ENCODE measurements at places on chromosomes 2 and 18.

- DNase-seq = no peak
These were observed 81.5 kb upstream of the RMDN2 start for GRCh38 chr2:37843556-37843955.

- DNase-seq = no peak
These were observed 368.8 kb upstream of the CDH19 start for GRCh38 chr18:66972681-66973080.

DNA sequence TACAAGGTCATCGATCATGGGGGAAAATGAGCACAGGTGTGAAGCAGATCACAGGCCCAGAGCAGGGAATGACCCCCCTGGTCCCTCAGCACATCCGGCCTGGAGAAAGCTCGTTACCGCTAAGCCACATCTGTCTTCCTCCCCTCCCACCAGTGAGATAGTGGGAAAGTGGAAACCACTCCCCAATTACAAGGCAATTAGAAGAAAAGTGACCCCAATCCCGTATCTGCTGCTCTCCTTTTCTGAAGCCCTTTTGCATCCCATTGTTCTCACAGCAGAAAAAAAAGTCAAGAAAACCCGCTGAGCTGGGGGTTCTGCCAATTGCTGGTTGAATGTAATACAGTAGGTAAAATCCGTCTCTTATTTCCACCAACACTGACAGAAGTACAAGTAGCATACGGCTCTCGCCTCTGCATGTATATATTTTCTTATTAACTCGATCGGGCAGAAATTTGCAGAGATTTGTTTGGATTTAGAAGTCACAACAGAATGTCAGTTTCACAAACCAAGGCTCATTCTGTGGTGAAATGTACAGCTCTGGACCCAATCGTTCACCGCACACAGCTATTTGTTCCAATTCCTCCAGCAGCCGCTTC lies 287.0 kb downstream of the TCF4 start:
- DNase-seq = no peak

DNA sequence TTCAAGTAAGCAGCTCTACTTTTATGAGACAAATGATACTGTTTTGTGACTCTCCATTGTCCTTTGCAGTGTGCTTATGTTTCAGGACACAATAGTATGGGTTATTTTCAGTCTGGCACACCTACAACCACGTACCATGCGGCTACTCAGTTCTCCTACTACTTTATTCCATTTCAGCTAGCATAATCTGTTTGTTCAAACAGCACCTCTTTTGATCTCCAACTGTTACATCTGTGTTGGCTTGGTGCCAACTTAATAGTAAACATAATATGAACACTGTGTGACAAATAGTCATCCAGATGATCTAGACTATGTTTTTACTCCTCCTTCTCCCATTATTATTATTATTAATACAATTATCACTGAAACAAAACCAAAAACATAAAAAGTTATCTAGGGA lies 40.5 kb downstream of the MYO3B start:
- no peak for DNase-seq
